ENCODE measurements at places on chromosomes 16 and 17.

DNA sequence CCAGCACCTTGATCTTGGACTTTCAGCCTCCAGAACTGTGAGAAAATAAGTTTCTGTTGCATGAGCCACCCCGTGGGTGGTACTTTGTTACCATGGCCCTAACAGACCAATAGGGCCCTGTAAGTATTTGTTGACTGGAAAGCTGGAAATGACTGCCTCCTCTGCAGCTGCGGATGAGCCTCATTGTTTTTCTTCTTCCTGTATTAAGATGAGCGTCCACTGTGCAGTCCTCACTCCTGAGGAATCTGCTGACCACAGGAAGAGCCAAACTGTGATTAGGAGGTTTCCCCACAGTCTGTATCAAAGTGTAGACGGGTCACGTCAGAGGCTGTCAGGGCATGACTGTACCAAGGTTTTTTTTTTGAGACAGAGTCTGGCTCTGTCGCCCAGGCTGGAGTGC is 12.2 kb upstream of the AKTIP start:
- peak; percentile 71 for DNase-seq

DNA sequence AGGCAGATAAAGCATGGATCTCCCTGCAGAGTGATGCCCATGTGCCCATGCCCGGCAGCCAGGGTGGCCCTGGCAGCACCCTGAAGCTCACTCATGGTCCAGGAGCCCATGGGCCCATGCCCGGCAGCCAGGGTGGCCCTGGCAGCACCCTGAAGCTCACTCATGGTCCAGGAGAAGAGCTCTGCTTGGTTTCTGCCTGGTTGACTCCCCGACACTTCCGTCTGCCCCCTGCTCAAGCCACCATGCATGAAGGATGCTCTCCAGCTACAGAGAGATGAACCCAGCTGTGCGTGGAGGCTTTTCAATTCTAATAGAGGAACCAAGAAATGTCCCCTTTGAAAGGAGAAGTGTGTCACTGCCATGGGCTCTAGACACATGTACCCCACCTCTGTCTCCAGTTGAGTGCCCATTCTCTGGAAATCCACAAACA is 8.7 kb downstream of the CCL17 start:
- DNase-seq, result no peak

- DNase-seq, result peak; percentile 91
Observed at GRCh38 chr17:68821860-68822696, 133.1 kb downstream of the ABCA8 start.

DNA sequence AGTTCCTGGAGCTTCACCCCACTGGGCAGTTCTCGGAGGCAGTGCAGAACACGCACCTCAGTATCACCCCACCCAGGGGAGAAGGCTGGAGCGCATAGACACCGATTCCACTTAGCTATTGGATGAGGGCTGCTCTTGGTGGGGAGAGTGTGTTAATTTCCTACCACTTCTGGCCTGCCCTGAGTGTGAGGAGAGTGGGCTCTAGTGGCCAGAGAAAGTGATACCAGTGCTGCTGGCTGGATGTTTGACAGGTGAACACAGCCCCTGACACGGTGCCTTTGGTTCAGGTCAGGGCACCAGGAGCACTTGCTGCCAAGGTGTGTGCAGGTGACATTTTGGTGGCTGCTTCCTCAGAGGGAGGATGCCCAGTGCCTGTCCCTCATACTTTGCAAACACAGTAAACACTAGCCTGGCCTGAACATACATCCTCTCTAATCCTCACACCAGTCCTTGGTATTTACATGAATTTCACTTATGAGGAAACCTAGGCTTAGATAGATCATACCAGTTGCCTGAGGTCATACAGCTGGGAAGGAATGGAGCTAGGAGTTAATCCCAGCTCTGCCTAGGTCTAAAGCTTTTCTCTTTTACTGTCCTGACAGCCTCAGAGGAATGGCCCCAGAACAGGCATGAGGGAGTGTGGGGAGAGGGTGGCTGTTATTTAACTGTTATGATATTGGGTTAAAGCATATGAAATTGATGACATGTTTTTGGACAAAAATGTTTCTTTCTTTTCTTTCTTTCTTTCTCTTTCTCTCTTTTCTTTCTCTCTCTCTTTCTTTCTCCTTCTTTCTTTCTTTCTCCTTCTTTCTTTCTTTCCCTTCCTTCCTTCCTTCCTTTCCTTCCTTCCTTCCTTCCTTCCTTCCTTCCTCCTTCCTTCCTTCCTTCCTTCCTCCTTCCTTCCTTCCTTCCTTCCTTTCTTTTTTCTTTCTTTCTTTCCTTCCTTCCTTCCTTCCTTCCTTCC is 21.0 kb upstream of the ITGAX start:
- DNase-seq, result no peak

- no peak for DNase-seq
Observed at GRCh38 chr17:42126836-42127235, 4.2 kb downstream of the HSPB9 start.

DNA sequence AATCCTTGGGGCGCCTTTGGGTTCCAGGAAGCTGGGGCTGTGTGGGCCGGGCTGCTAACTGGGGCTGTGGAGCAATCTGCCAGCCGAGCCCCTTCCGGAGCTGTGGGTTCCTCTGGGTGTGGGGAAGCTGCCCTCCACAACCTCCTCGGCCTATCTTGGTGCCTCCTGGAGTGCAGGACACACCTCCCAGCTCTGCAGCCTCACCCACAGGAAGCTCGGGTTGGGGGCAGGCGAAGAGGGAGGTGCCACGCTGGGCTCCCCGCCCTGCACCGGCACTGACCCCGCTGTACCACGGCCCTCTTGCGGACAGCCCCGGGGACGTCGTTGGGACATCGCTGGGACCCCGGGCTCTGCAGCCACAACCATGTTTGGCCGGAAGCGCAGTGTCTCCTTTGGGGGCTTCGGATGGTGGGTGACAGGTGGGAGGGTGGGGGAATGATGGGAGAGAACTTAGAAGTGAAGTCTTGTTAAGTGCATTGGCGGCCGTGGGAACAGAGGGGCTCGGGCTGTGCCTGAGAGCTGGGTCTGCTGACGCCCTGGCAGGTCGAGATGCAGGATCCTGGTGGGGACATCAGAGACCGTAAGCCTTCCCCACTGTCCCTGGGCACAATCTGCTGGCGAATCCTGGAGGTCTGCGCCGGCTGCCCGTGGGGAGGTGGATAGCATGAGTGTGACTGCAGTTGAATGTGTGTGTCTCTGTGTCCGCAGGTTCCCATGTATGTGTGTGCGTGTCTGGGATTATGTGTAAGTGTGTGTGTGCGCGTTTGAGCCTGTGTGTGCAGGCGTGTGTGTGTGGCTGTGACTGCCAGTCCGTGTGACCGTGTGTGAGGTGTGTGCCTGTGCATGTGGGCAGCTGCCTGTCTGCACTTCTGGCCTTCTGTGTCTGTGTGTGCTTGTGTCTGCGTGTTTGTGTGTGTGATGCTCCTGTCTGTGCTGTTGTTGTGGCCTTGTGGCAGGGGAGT is at the start of gene RAP1GAP2:
RAP1GAP2 (plus strand) TSS at position 275 of the 962 bp plus-strand sequence; CDS start at position 365, 90 bp downstream.
- no peak for DNase-seq

- DNase-seq, result no peak
Observed at GRCh38 chr17:34644941-34645550, 65.7 kb downstream of the TMEM132E start.

- no peak for DNase-seq
Observed at GRCh38 chr17:75704963-75705875, 16.0 kb upstream of the ITGB4 start.

GRCh38 chr17:64938290-64938689 is 19.0 kb upstream of the LRRC37A3 start:
- DNase-seq, result no peak

DNA sequence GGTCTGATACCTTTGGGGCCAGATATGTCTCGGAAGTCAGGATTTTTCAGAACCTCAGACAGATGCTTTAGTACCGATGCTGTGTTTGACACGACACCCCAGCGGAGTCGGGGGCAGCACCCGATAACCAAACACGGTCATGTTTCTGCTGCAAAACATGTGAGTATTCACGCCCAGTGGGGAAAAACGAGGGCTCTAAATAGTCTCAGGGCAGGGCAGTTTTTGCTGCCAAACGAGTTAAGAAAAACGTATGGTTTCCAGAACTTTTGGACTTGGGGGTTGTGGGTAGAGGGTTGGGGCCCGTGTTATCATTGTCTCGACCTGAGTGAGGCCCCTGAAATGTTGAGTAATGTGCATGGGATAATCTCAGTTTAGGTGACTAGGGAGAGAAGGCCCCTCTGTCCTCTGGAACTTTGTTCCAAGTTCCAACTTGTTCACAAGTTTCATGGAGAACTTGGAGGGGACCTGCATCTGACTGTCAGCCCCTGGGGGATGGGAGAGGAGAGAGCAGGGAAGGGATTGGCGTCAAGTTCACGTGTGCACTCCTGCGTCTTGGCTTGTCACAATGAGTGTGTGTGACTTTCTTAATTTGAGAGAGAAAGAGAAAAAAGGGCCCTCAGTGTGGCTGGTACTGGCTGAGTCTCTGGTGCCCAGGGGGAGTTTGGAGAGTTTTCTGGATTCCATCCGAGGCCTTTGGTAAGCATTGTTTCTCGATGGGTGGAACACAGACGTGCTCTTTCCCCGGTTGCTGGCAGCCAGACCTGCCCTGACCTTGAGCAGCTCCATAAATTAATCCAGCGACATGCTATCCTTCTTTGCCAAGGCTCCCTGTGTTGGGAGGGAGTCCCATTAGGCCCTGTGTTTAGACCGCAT is 83.9 kb upstream of the CIBAR2 start:
- no peak for DNase-seq

DNA sequence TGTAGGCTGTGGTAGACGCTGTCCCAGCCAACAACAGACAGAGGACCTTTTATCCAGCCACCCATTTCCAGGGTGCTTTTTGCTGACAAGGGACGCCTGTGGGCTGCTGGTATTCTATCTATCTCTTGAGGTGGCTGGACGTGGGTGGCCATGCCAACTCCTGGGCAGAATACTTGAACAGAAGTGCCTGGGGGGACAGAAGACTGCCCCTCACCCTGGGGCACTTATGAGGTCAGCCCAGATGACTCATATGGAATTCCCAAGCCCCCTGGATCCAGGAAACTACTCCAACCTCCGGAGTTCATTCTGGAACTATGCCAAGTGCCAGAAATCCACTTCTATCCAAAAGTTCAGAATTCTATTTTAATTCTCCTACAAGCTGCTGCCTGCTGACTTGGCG is 61.3 kb downstream of the CDRT4 start:
- no peak for DNase-seq

GRCh38 chr16:66904846-66905632 is 13.6 kb downstream of the CDH16 start:
- DNase-seq, result no peak

DNA sequence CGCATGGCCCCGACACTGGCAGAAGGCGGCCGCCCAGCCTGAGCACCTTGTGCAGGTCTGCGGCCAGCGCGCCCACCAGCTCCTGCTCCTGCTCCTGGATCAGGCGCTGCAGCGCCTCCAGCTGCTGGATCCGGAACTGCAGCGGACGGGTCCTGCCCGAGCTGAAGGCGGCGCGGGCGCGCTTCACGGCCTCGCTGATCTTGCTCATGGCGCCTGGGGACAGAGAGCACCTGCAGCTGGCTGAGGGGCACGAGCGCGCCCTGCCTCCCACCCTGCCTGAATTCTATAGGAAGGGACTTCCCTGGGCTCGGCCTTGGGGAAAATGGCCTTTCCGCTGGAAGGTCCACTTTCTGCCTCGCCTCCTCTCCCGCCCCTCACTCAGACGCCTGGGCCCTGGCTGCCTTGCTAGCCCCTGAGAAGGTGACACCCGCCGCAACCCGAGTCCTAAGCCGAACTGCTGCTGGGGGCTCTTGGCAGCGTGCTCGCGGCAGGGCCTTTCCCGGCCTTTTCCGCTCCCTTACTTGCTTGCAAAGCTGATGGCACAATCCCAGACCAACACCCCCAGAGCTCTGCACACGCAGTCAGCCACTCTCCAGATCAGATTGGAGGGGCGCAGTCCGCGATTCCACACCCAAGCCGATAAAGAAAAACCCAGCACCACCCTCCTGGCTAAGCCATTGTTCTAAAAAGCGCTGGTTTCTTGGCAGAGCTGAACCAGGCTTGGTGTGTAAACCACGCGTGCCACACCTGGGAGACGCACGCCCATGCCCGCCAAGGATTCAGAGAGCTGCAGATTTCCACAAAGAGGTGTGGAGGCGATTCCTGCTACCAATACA is 3.0 kb downstream of the ALDH3A1 start:
- no peak for DNase-seq

GRCh38 chr16:4051591-4051990 is 64.7 kb downstream of the ADCY9 start:
- DNase-seq, result no peak

GRCh38 chr16:85757341-85757822 is 6.5 kb upstream of the C16orf74 start:
- no peak for DNase-seq

GRCh38 chr16:49305406-49305805 is 23.8 kb upstream of the CBLN1 start:
- DNase-seq, result no peak

DNA sequence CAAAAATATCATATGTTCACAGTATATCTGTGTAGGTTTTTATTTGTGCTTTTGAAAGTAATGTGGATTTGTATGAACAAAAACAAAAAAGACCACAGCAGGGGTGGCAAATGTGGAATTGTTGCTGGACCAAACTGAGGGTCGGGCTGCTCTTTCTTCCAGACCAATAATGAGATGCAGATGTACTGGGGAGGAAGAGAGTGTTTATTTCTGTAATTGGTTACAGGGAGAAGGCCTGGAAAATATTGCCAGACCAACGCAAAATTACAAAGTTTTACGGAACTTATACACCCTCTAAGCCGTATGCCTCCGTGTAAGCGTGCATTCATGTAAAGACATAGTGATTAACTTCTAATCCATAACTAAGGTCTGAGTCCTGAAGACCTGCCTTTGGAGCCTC is 353.9 kb upstream of the C16orf82 start:
- no peak for DNase-seq

DNA sequence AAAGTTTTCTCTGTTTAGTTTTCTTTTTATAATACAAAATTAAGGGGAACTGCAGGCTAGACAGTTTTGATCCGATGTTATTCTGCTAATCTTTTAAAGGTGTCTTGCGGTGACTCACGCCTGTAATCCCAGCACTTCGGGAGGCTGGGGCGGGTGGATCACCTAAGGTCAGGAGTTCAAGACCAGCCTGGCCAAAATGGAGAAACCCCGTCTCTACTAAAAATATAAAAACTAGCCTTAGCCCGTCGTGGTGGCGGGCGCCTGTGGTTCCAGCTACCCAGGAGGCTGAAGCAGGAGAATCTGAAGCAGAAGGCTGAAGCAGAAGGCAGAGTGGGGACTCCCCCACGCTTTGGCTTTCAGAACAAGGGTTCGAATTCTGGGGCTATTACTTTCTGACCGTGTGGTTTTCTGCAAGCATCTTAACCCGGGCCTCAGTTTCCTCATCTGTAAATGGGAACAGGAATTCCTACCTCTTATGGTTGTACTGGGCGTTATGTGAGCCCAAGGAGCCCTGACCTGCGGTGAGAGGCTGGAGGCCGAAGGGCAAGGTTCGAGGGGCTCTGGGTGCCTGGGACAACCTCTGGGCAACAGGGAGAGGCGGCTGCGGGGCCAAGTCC is 1.2 kb upstream of the KATNB1 start:
- no peak for DNase-seq

GRCh38 chr16:19549673-19550072 is 5.8 kb upstream of the VPS35L start:
- no peak for DNase-seq

DNA sequence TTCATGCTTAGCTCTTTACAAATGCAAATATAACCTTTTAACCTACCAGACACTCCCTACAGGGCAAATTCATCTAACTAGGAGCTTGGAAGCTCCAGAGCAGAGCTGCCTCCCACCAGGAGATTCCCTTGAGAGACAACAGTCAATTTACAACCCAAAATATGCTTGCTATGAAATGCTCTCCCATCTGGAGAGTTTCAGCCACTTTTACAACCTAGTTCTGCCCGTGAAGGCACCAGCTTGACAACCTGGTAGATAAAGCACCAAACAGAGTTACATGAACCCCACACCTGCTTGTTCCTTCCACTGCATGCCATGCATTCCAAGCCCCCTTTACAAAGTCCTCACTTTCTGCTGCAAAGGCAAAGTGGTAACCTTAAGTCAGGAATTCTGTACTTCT is 215.3 kb upstream of the KIF2B start:
- no peak for DNase-seq
